Smooth muscle cell of the coronary artery (primary cell): ENCODE measurements at places on chromosomes 5 and 9. TPM values are rescaled to one million over a fixed set of nuclear protein-coding genes. Genes with fewer than 3 reads are reported as not detected.

The ARHGAP26 gene
- total RNA-seq, result 4.6 and 19.4 TPM in 2 replicates

The ALDOB gene
- total RNA-seq, result not detected in 2 replicates

The FAM169A gene
- total RNA-seq, result under 0.01 and 0.60 TPM in 2 replicates

The RASGEF1C gene
- not detected in 2 replicates for total RNA-seq

The ZDHHC11B gene
- 0.12 TPM in 1 of 2 replicates, not detected in the other for total RNA-seq

The PCDHA10 gene
- 0.08 and 1.4 TPM in 2 replicates for total RNA-seq

The MORN5 gene
- total RNA-seq, result 0.15 TPM in 1 of 2 replicates, not detected in the other

The OMD gene
- 0.23 and 1.9 TPM in 2 replicates for total RNA-seq

The CNOT8 gene
- 30.7 and 41.1 TPM in 2 replicates for total RNA-seq

The KCNV2 gene
- total RNA-seq, result not detected in 2 replicates

The SLC6A18 gene
- total RNA-seq, result not detected in 2 replicates

The BTNL8 gene
- under 0.01 TPM in 1 of 2 replicates, not detected in the other for total RNA-seq

The HMCN2 gene
- under 0.01 TPM in 1 of 2 replicates, not detected in the other for total RNA-seq

The FOXD4L6 gene
- total RNA-seq, result under 0.01 and 0.08 TPM in 2 replicates

The MUSK gene
- under 0.01 TPM in 1 of 2 replicates, not detected in the other for total RNA-seq

The C9 gene
- total RNA-seq, result 1.4 TPM in 1 of 2 replicates, not detected in the other

The IL13 gene
- total RNA-seq, result not detected in 2 replicates

The MOB3B gene
- total RNA-seq, result 0.15 TPM in 1 of 2 replicates, not detected in the other

The ANKRD34B gene
- not detected in 2 replicates for total RNA-seq

The CYLC2 gene
- total RNA-seq, result not detected in 2 replicates

The OSTF1 gene
- total RNA-seq, result 40.1 and 57.2 TPM in 2 replicates

The NTRK2 gene
- total RNA-seq, result 0.38 and 25.4 TPM in 2 replicates

The CAVIN4 gene
- 1.1 and 1.4 TPM in 2 replicates for total RNA-seq

The SHC3 gene
- 10.9 and 36.8 TPM in 2 replicates for total RNA-seq

The SEPTIN8 gene
- 53.3 and 114 TPM in 2 replicates for total RNA-seq

The LPAR1 gene
- total RNA-seq, result 26.2 and 105 TPM in 2 replicates

The C9orf50 gene
- total RNA-seq, result 0.08 TPM in 1 of 2 replicates, not detected in the other

The ZNF366 gene
- under 0.01 and 0.12 TPM in 2 replicates for total RNA-seq

The ABO gene
- total RNA-seq, result not detected in 2 replicates

The OTP gene
- total RNA-seq, result not detected in 2 replicates

The NTNG2 gene
- 1.5 and 2.1 TPM in 2 replicates for total RNA-seq

The TMEM174 gene
- not detected in 2 replicates for total RNA-seq

The HRCT1 gene
- 12.0 TPM in 1 of 2 replicates, not detected in the other for total RNA-seq

The TEX48 gene
- not detected in 2 replicates for total RNA-seq

The PLPPR1 gene
- not detected in 2 replicates for total RNA-seq

The ARHGEF37 gene
- total RNA-seq, result 1.4 and 7.4 TPM in 2 replicates

The GMCL2 gene
- not detected in 2 replicates for total RNA-seq

The SEMA4D gene
- under 0.01 and 1.2 TPM in 2 replicates for total RNA-seq

The IFNA13 gene
- total RNA-seq, result not detected in 2 replicates

The ELOVL7 gene
- total RNA-seq, result under 0.01 TPM in 1 of 2 replicates, not detected in the other

The DAPK1 gene
- total RNA-seq, result 26.4 and 43.5 TPM in 2 replicates

The CNTLN gene
- 5.2 and 5.3 TPM in 2 replicates for total RNA-seq

The MFAP3 gene
- 25.7 and 60.3 TPM in 2 replicates for total RNA-seq

The PCDHB10 gene
- total RNA-seq, result 0.59 and 0.68 TPM in 2 replicates

The GRIA1 gene
- total RNA-seq, result 2.1 TPM in 1 of 2 replicates, not detected in the other

The TBC1D2 gene
- total RNA-seq, result 6.1 and 8.2 TPM in 2 replicates

The PCDHA8 gene
- total RNA-seq, result under 0.01 and 0.47 TPM in 2 replicates

The SETD9 gene
- total RNA-seq, result 4.1 and 4.6 TPM in 2 replicates

The ACOT12 gene
- total RNA-seq, result not detected in 2 replicates

The PAEP gene
- not detected in 2 replicates for total RNA-seq

The IFNA21 gene
- not detected in 2 replicates for total RNA-seq

The SLC46A2 gene
- total RNA-seq, result not detected in 2 replicates

The ZNF169 gene
- total RNA-seq, result 2.1 TPM in 2 replicates

The MRPS2 gene
- 11.9 and 17.3 TPM in 2 replicates for total RNA-seq

The RASGRF2 gene
- 0.59 and 8.9 TPM in 2 replicates for total RNA-seq

The ASB6 gene
- total RNA-seq, result 9.6 and 9.9 TPM in 2 replicates

The TBC1D9B gene
- 37.8 and 57.7 TPM in 2 replicates for total RNA-seq

The CERCAM gene
- total RNA-seq, result 69.0 and 73.4 TPM in 2 replicates

The SNCAIP gene
- total RNA-seq, result 0.23 TPM in 1 of 2 replicates, not detected in the other
